ENCODE measurements at places on chromosomes 13 and 19.

DNA sequence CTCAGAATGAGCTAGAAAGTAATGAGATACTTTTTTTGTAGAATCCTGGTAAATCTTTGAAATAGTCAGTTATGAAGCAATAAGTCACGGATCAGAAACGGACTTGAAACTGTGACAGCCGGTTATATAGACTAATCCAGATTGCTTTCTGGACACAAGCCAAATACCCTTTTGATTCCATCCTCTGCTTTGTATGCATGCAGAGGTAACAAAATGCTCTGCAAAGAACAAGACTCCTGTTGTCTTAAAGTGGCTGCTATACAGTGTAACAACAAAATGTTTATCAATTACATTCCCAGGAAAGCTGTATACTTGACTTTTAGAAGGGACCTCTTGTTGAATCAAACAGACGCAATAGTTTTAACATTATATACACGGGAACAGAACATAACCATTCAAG, 66.5 kb upstream of the STARD13 start:
- DNase-seq = no peak

- DNase-seq = no peak
These were observed 56.6 kb downstream of the SPRY2 start for GRCh38 chr13:80284290-80284689.

- no peak for DNase-seq
These were observed 397 bp downstream of the SLC44A2 start for GRCh38 chr19:10625762-10626138.

GRCh38 chr19:33510462-33511194, 11.0 kb downstream of the PEPD start:
- no peak for DNase-seq

DNA sequence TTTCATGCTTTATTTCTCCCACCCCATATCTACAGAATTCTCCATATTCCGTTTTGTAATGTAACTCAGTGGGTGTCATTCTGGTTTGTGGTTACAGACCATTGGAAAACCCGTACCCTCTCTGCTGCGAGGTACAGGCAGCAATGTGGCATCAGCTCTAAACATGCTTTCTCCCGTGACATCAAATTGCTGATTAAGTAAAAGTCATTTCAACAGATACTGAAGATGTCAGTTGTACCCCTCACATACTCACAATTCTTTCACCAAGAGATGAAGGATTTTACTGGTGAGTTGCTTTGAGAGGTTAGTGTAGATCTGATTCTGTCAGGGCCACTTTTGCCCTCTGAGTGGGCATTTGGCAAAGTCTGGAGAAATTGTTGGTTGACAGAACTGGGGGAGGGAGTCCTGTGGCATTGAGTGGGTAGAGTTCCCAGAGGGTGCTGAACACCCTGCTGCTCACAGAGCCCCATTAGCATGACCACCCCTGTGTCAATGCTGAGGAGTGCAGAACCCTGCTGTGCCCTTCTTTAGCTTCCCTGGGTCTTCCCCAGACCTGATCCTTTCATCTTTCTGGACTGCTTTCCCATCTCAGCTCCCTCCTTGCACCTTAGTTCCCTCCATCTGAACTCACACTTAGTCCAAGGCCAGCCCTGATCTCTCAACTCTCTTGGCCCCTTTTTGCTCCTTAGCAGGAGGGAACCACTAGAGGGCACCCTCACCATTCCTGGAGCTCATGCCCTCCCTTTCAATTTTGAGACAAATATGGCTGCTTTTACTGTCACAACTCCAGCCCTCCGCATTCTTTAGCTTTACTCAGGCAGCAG, 39.9 kb upstream of the CEACAM8 start:
- DNase-seq = peak; percentile 47

DNA sequence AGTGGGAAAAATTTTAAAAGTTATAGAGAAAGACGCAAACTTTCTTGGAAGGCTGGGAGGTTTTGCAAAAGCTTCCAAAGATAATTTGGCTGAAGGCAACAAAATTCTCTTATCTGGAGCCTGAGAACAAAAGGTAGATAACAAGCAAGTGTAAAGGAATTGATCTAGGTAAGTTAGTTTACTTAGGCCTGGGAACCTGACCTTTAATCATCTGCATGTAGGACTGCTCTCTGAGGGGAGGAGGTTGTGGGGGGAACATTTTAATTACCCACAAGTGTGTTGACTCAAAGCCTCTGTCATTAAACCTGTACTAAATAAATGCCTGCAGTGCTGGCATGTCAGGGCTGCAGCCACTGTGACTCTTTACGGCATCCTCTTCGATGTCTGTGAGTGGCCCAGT, 532.3 kb upstream of the SLITRK5 start:
- no peak for DNase-seq

DNA sequence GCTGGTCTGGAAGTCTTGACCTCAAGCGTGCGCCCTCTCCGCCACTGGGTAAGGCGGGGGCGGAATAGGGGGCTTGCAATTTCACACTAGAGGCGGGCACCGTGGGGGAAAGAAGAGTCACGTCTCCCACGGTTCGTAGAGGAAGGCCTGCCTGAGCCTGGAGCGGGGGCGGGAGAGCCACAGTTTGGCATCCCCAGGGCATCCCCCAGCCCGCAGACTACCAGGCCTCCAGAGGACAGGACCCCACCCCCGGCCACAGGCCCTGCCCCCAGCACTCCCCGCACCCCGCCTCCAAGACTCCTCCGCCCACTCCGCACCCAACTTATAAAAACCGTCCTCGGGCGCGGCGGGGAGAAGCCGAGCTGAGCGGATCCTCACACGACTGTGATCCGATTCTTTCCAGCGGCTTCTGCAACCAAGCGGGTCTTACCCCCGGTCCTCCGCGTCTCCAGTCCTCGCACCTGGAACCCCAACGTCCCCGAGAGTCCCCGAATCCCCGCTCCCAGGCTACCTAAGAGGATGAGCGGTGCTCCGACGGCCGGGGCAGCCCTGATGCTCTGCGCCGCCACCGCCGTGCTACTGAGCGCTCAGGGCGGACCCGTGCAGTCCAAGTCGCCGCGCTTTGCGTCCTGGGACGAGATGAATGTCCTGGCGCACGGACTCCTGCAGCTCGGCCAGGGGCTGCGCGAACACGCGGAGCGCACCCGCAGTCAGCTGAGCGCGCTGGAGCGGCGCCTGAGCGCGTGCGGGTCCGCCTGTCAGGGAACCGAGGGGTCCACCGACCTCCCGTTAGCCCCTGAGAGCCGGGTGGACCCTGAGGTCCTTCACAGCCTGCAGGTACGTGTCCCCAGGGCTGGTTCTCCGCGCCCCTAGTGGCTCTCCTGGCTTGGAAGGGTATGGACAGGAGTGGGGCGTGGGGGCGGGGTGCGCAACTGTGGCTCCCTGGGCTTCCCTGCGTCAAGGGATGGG, at the start of gene ANGPTL4:
Gene ANGPTL4 (plus strand): TSS at position 353 of the 969 bp plus-strand sequence. CDS start 167 bp downstream, at position 520.
- no peak for DNase-seq

DNA sequence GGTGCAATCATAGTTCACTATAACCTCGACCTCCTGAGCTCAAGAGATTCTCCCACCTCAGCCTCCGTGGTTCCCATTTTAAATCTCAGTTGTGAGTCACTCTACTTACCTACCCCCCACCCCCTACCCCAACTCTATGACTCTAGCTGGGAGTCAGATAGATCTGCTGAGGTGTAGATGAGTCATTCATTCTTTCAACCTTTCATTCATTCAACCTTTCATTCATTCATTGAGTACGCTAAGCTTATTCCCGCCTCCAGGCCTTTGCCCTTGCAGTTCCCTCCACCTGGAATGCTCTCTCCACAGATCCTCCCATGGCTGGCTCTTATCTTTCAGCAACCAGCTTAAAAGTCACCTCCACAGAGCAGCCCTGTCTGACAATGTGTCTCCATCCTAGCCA, 1.1 kb upstream of the MAST1 start:
- no peak for DNase-seq

DNA sequence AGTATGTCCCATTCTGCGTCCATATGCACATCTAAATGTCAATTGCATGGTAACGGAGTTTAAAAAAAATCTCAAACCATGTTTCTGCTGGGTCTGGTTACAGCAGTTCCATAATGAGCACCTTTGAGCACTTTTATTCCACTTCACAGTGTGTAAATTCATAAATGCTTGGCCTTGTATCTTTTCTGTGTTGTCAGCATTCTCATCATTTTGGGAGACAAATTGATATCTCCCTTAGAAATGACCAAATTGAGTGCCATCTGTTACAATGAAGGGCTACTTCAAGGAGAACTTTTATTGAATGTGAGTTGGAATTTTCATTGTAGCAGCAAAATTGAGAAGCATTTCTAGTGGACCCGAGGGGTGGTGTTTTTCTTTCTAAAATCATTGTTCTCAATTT, 432.9 kb upstream of the PCDH9 start:
- DNase-seq = no peak

DNA sequence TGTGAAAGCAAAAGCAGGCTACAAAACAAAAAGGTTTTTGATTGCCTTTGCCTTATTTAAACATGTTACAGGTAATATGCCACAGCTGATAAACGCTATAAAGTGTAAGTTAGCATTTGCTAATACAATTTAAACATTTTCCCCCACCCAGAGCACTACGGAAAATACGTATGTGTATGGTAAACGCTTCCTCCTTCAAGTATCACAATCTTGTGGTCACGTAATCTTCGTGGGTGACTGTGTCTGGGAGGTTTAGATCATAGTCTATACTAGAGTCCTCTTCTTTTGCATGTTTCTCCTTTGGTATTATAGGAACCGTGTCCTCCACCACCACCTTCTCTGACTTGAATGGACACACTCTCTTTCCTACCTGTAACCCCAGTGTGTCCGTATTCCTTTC, 38.1 kb upstream of the POSTN start:
- no peak for DNase-seq

DNA sequence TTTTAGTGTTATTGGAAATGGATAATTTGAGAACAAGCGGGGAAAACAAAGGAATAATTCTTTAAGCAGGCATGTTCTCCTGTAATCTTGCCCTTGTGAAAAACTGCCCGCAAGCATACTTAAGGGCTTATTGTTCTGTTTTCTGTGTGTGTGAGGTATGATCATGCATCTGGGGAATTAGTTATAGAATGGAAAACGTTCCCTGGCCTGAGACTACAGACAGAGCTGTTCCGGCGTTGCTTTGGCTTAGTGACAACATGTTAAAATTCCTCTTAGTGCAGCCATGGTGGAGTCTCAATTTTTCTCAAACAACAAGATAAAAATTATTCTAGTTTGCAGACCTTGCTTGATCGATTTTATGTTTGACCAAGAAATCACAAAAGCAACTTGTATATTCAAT, 560.2 kb upstream of the SPRY2 start:
- no peak for DNase-seq

DNA sequence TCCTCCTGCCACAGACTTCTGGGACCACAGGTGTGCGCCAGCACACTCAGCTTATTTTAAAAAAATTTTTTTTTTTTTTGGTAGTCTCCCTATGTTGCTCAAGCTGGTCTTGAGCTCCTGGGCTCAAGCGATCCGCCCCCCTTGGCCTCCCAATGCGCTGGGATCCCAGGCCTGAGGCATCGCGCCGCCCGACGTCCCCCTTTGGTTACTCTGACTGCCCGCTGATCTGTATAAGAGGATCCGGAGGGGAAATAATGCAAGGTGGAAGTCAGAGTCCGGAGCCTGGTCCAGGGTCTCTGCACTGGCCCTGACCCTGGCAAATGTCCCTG, 486 bp upstream of the ZNF805 start:
- no peak for DNase-seq

DNA sequence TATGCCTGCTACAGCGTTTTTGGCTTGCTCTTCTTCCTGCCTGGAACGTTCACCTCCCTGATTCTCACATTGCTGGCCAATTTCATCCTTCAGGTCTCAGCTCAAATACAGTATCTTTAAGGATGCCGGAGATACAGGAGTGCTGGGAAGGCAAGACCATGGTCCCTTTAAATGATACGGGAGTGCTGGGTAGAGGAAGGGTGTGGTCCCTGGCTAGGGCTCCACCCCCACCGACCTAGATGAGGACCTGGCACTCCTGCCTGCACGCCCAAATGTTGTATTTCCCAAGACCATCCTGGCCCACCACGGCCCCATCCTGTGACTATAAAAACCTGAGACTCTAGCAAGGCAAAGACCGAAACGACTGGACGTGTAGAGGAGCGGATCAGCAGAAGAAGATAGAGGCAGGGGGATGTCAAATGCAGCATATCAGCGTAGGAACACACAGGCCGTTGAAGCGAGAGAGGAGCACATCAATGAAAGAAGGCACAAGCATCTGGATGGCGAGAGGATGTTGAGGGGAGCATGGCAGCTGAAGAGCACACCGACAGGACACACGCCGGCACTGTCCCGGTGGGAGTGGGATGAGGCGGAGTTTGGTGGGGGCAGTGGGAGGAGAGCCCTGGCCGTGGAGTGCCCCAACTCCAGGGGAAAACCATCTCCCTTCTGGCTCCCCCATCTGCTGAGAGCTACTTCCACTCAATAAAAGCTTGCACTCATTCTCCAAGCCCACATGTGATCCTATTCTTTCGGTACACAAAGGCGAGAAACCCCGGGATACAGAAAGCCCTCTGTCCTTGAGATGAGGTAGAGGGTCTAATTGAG, 74.0 kb downstream of the PCDH9 start:
- no peak for DNase-seq

GRCh38 chr19:50922317-50922853, 11.2 kb upstream of the KLK4 start:
- DNase-seq = peak; percentile 78

GRCh38 chr13:77230560-77230959, 96.3 kb downstream of the MYCBP2 start:
- DNase-seq = no peak

- peak; percentile 58 for DNase-seq
These were observed 82.4 kb downstream of the KCTD12 start for GRCh38 chr13:76803831-76804230.

- no peak for DNase-seq
These were observed 2.3 kb upstream of the SLC25A42 start for GRCh38 chr19:19061506-19061905.

- no peak for DNase-seq
These were observed 7.8 kb downstream of the DHX34 start for GRCh38 chr19:47356900-47357299.

- DNase-seq = no peak
These were observed 7.9 kb downstream of the CDC37 start for GRCh38 chr19:10395436-10395835.

- DNase-seq = peak; percentile 2
These were observed 312.5 kb downstream of the DCLK1 start for GRCh38 chr13:35818633-35819067.

DNA sequence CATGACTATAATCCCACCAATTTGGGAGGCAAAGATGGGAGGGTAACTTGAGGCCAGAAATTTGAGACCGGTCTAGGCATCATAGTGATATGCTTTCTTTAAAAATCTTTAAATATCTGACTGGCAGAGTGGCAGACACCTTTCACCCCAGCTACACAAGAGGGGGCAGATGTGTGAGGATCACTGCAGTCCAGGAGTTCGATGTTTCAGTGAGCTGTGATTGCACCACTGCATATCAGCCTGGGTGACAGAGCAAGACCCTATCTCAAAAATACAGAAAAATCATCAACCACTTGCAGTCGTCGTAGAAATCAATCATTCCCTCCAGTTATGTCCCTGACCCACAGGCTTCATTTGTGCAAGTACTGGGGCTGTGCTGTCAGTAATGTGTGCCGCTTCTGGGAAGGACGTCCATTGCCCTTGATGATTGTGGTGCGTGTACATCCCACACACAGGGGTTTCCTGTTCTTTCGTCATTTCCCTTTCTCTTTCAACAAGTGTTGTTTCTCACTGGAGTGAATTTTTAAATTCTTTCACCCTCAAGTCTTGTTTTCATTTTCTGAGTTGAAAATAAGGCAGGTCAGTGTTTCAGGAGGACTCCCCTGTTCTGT, 1.4 kb downstream of the LGALS14 start:
- DNase-seq = peak; percentile 37
